ENCODE measurements at places on chromosomes 2 and 18.

DNA sequence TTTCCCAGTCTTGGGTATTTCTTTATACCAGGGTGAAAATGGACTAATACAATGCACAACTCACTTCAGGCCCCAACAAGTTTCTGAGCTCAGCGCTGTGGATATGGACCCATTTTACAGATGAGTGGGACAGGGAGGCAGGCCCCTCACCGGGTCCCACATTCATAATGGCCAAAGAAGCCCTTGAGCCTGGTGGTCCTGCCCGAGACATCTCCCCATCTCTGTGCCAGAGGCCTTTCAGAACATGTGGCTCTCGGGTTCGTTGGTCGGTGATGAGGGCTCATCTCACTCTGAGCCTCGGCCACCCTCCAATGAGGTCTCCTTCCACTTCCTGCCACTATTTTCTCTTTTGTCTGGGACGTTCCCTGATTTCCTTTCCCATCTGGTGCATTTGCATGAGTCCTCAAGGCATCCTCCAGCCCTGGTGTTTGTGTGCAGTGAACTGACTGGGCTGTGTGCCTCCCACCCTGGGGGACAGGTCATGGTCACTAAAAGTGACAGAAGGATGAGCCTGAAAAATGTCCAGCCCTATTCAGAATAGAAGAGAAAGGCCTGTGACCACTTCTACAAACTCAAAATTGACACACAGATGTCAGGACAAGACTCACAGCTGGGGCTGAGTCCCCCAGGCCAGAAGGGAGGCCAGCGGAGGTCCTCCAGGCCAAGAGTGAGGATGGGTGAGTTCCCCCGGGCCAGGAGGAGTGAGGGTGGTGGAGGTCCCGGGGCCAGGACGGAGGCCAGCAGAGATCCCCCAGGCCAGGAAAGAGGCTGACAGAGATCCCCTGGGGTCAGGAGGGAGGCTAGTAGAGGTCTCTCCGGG lies 134.5 kb downstream of the PTGR3 start:
- DNase-seq = no peak

GRCh38 chr2:232714969-232715368 lies 17.8 kb downstream of the GIGYF2 start:
- DNase-seq = no peak

DNA sequence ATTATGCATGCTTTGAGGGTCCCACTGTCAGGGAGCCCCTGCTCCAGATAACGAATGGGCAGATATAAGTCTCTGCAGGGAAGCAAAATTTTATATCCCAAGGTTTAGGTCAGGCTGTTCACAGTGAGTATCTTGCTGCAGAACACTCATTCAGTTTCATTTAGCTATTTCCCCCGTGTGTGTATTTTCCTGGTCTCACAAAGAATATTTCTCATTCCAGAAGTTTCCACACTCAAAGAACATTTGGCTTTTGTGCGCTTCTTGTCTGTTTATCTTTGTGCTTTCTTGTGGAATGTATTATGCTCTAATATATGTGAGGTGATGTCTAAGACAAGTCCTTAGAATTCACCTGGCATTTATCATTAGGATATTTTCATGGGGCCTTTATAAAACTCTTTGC lies 140.4 kb upstream of the MMADHC start:
- DNase-seq = no peak

DNA sequence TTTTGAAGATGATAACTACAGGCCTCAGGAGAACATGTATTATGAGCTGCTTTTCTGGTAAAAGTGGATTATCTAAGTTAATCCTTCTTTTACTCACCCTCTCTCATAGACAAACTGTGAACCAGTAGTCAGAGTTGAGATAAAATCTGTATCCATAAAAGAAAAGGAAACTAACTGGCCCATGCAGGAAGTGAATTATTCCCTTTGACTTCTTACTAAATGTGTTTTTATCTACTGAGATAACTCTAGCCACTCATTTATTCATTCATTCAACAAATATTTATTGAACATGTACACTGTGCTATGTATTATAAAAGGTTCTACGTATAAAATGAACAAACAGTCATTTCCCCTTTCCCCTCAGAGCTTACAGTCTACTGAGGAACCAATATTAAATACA lies 10.0 kb downstream of the WDR35 start:
- no peak for DNase-seq

- DNase-seq = no peak
Measured at GRCh38 chr2:48332286-48332685, 197.7 kb upstream of the STON1 start.

DNA sequence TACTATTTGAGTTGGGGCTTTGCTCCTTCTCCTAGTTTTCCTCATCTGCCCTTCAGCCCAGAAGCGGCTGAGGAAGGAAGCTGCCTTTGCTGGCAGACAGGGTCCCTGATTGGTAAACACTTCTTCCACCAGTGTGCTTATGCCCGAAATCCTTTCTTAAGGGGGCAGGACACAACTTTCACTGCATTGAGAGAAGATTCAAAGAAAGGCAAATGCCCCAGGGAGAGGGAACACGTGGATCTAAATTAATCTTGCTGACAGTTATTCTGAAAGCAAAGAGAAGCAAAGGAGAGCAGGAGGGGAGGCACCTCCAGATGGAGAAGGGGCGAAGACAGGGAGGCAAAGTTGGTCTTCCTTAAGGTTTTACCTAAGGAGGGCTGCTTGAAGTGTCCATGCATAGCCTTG lies 92.1 kb upstream of the EFEMP1 start:
- DNase-seq = no peak
